ENCODE measurements at places on chromosomes 3 and 15. TPM values are rescaled to one million over a fixed set of nuclear protein-coding genes. Genes with fewer than 3 reads are reported as not detected.

The MST1R gene
- 0.31 TPM for total RNA-seq

The ASB7 gene
- total RNA-seq: 21.5 TPM

The TRAT1 gene
- not detected for total RNA-seq

The RAB43 gene
- 3.3 TPM for total RNA-seq

The CLDN16 gene
- under 0.01 TPM for total RNA-seq

The ANKUB1 gene
- total RNA-seq: 0.78 TPM

The LRRC34 gene
- 8.1 TPM for total RNA-seq

The GOLGA6L22 gene
- total RNA-seq: not detected

The IMPG2 gene
- 3.0 TPM for total RNA-seq

The ANKRD34C gene
- total RNA-seq: not detected

The EAF2 gene
- total RNA-seq: 5.3 TPM

The ANKRD63 gene
- not detected for total RNA-seq

The ASB14 gene
- not detected for total RNA-seq

The ITPKA gene
- total RNA-seq: 0.31 TPM

The DUT gene
- 59.4 TPM for total RNA-seq

The FBXO40 gene
- total RNA-seq: 0.31 TPM

The SST gene
- 5.6 TPM for total RNA-seq

The DZIP1L gene
- total RNA-seq: 9.2 TPM

The LAMB2 gene
- total RNA-seq: 47.6 TPM

The AHSG gene
- 0.47 TPM for total RNA-seq

The TGM4 gene
- not detected for total RNA-seq

The NR1I2 gene
- 0.16 TPM for total RNA-seq

The STRC gene
- 0.47 TPM for total RNA-seq

The XXYLT1 gene
- total RNA-seq: 24.2 TPM
